Fibroblast of lung (primary cell): ENCODE measurements at places on chromosomes 5 and 9. TPM values are rescaled to one million over a fixed set of nuclear protein-coding genes. Genes with fewer than 3 reads are reported as not detected.

DNA sequence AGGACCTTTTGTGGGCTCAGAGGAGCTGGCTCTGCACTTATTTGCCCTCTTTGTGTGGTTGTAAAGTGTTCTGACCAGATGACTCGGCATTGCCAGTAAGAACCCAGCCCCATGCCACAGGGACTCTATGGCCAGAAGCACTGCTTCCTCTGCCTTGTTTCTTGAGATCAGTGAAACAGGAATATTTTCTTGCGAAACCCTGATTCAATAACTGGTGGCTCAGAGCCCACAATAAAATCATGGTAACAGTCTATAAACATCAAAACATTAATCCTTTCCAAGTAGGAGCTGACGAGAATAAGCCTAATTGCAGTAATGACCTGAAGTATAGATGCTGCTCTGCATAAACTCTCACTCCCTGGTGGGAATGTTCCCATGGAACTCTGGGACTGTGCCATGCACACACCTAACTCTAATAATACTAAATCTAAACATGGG is 344.3 kb downstream of the ZNF608 start:
- no peaks in the 10 kb centered on the region for H3K27me3 ChIP-seq
- H3K4me3 ChIP-seq = no peak overlapping the region
- no peaks in the 10 kb centered on the region for H3K36me3 ChIP-seq
- peaks cover 3% of the 10 kb centered on the region for H3K4me1 ChIP-seq

- peak; percentile 20 for DNase-seq
- H3K27me3 ChIP-seq = no peaks in the 10 kb centered on the region
- H3K4me3 ChIP-seq = no peak overlapping the region
- no peaks in the 10 kb centered on the region for H3K4me1 ChIP-seq
- H3K27ac ChIP-seq = no peak overlapping the region
These were observed 132.5 kb upstream of the FER start for GRCh38 chr5:108615216-108615615.

GRCh38 chr5:121819682-121820261 is 31.9 kb upstream of the FTMT start:
- no peak overlapping the region for H3K27ac ChIP-seq
- H3K36me3 ChIP-seq = no peaks in the 10 kb centered on the region
- DNase-seq = no peak
- H3K4me3 ChIP-seq = no peak overlapping the region
- H3K4me1 ChIP-seq = no peaks in the 10 kb centered on the region

DNA sequence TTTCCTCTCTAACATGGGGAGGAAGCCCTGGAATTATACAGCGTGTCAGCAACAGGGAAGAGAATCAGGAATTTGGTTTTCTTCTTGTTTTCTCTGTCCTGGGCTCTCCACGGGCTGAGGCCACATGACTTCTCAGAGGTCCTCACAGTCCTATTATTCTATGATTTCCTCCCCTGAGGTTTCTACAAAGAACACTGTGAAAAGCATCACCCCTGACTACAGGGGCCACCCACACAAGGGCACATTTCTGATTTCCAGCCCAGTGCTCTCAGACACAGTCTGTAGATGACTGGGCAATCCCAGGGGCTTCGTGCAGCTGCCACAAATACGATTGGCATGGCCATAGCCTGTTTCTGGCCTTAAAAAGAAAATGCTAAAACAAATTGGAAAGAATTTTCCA is 284.9 kb downstream of the CEMIP2 start:
- H3K4me1 ChIP-seq = no peaks in the 10 kb centered on the region
- no peak overlapping the region for H3K4me3 ChIP-seq
- no peak overlapping the region for H3K27ac ChIP-seq
- H3K36me3 ChIP-seq = no peaks in the 10 kb centered on the region

DNA sequence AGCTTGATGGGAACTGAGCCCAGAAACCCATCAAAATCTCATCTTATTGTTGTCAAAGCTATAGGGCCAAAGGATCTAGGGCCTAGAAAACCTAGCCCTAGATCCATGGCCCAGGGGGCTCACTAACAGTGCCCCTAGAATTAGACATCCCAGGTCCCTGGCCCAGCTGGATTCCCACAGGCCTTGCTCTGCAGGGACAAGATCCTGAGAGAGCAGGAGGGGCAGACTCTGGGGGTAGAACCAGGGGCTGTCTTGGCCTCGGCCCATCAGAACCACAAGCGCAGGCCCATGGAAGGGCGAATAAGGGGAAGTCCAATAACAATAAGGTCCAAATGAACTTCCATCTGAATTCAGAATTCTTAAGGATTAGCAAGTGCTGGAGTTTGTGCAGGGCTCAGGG is 69.6 kb downstream of the IL6ST start:
- no peaks in the 10 kb centered on the region for H3K4me1 ChIP-seq
- no peaks in the 10 kb centered on the region for H3K36me3 ChIP-seq
- no peak overlapping the region for H3K4me3 ChIP-seq
- H3K27ac ChIP-seq = no peak overlapping the region
- H3K27me3 ChIP-seq = no peaks in the 10 kb centered on the region

DNA sequence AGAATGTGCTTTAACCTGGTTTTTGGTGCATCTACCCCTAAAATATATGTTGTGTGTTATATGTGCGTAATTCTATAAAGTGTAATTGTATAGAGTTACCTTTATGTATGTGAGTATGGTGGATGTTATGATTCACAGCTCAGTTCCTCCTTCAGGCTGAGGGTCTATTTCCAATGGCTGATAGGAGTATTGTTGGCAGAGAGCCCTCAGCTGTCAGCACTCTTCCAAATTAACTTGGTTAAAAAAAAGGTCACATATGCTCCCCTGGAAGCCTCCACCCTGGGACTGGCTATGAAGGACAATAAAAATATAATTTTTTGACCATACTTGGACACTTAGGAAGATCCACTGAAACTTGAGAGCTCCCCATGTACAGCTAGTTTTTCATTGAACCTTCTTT is 250.4 kb upstream of the CDH12 start:
- no peak for DNase-seq
- H3K27me3 ChIP-seq = no peaks in the 10 kb centered on the region
- no peak overlapping the region for H3K27ac ChIP-seq
- H3K4me1 ChIP-seq = no peaks in the 10 kb centered on the region

DNA sequence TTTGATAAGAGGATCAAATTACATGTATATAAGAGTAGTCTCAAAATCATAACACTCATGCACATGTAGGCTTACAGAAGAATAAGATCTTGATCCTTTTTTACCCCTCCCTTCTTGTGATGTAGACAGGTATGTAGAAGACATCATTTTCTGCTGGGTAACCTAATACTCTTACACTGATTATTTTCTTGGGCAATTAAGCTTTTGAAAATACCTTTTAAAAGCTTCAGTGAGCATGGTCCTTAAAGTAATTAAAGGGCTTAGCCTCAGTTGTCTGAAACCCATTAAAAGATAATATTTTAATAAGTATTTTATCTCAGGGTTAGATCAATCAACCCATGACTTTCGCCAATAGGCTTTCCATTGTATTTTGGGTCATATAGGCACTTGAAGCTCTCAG is 50.6 kb downstream of the ALDH1A1 start:
- no peak for DNase-seq
- H3K27ac ChIP-seq = no peak overlapping the region
- no peaks in the 10 kb centered on the region for H3K4me1 ChIP-seq
- H3K27me3 ChIP-seq = no peaks in the 10 kb centered on the region
- H3K36me3 ChIP-seq = no peaks in the 10 kb centered on the region

DNA sequence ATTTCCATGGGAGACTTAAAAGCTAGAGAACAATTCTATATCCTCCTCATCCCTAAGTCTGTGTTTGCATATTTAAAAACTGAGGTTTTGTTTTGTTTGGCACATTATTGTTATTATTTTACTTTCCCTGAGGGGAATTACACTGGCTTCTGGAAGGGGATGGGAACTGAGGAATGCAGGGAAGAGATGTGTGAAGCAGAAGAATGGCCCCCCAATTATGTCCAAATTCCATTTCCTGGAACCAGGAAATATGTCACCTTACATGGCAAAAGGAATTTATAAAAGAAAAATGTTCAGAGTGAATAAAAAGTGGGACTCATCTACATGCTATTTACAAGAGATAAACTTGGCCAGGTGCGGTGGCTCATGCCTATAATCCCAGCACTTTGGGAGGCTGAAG is 129.8 kb downstream of the MARCHF11 start:
- H3K4me3 ChIP-seq = no peak overlapping the region
- no peak overlapping the region for H3K27ac ChIP-seq
- H3K27me3 ChIP-seq = no peaks in the 10 kb centered on the region

GRCh38 chr9:19650312-19650711 is 138.5 kb downstream of the SLC24A2 start:
- no peaks in the 10 kb centered on the region for H3K4me1 ChIP-seq
- no peak overlapping the region for H3K27ac ChIP-seq
- no peak for DNase-seq
- no peaks in the 10 kb centered on the region for H3K36me3 ChIP-seq
- H3K4me3 ChIP-seq = no peak overlapping the region

DNA sequence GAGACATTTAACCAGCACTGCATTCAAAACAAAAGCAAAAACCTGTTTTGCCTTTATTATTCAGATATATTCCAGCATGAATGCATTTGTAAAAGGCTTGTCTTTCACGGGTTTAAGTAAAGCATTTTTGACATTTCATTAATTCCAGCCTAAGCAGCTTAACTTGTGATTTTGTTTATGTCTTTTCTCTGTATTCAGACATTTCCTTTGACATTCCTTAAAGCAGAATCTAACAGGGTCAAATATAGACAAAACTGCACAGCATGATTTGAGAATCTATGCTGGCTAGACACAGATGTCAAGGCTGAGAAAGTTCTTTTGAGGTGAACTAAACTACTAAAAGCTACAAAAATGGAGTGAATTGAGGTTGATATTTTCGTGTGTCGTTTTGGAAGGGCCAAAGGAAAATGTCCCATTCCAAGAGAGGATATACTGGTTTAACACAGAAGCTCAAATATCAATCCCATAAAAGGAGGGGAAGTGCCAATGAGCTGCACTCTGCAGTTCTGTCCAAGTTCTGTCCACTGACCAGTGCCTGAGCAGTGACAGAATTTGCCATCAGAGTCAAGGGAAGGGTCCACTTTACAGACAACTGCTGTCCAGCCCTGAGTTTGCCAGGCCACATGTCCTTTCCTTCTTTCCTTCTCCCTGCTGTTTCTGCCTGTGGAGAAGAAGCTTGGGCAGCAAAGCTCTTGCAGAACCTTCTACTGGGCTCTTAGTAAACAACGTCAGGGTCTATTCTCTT is 198.7 kb upstream of the KLF9 start:
- H3K4me3 ChIP-seq = no peak overlapping the region
- H3K27ac ChIP-seq = no peak overlapping the region
- no peaks in the 10 kb centered on the region for H3K27me3 ChIP-seq
- H3K36me3 ChIP-seq = no peaks in the 10 kb centered on the region

- H3K4me3 ChIP-seq = no peak overlapping the region
- H3K27ac ChIP-seq = no peak overlapping the region
- no peaks in the 10 kb centered on the region for H3K36me3 ChIP-seq
- peak; percentile 30 for DNase-seq
These were observed 3.7 kb downstream of the MCTP1 start for GRCh38 chr5:95281226-95281625.

- no peak overlapping the region for H3K4me3 ChIP-seq
- no peaks in the 10 kb centered on the region for H3K36me3 ChIP-seq
- no peak for DNase-seq
These were observed 5.0 kb upstream of the NIPSNAP3B start for GRCh38 chr9:104758974-104759373.

- peaks cover 93% of the 10 kb centered on the region for H3K27me3 ChIP-seq
- H3K36me3 ChIP-seq = no peaks in the 10 kb centered on the region
- no peaks in the 10 kb centered on the region for H3K4me1 ChIP-seq
- DNase-seq = no peak
- H3K4me3 ChIP-seq = no peak overlapping the region
These were observed 2.6 kb upstream of the FOXB2 start for GRCh38 chr9:77016526-77017504.

GRCh38 chr5:147712598-147712997 is 69.9 kb downstream of the JAKMIP2 start:
- H3K27ac ChIP-seq = no peak overlapping the region
- DNase-seq = no peak
- H3K36me3 ChIP-seq = no peaks in the 10 kb centered on the region

GRCh38 chr9:131762356-131762932 is 22.6 kb upstream of the RAPGEF1 start:
- H3K27me3 ChIP-seq = peaks cover 18% of the 10 kb centered on the region
- H3K4me3 ChIP-seq = no peak overlapping the region
- no peak overlapping the region for H3K27ac ChIP-seq
- H3K36me3 ChIP-seq = no peaks in the 10 kb centered on the region
- H3K4me1 ChIP-seq = peaks cover 2% of the 10 kb centered on the region

- H3K27me3 ChIP-seq = no peaks in the 10 kb centered on the region
- no peaks in the 10 kb centered on the region for H3K4me1 ChIP-seq
- no peak overlapping the region for H3K4me3 ChIP-seq
- peak; percentile 69 for DNase-seq
- no peaks in the 10 kb centered on the region for H3K36me3 ChIP-seq
- no peak overlapping the region for H3K27ac ChIP-seq
These were observed 626.7 kb downstream of the PRR16 start for GRCh38 chr5:121090822-121091221.

GRCh38 chr5:95241-95980 is 3.4 kb downstream of the PLEKHG4B start:
- H3K4me1 ChIP-seq = no peaks in the 10 kb centered on the region
- no peak overlapping the region for H3K27ac ChIP-seq
- H3K4me3 ChIP-seq = no peak overlapping the region
- DNase-seq = no peak
- peaks cover 21% of the 10 kb centered on the region for H3K27me3 ChIP-seq

DNA sequence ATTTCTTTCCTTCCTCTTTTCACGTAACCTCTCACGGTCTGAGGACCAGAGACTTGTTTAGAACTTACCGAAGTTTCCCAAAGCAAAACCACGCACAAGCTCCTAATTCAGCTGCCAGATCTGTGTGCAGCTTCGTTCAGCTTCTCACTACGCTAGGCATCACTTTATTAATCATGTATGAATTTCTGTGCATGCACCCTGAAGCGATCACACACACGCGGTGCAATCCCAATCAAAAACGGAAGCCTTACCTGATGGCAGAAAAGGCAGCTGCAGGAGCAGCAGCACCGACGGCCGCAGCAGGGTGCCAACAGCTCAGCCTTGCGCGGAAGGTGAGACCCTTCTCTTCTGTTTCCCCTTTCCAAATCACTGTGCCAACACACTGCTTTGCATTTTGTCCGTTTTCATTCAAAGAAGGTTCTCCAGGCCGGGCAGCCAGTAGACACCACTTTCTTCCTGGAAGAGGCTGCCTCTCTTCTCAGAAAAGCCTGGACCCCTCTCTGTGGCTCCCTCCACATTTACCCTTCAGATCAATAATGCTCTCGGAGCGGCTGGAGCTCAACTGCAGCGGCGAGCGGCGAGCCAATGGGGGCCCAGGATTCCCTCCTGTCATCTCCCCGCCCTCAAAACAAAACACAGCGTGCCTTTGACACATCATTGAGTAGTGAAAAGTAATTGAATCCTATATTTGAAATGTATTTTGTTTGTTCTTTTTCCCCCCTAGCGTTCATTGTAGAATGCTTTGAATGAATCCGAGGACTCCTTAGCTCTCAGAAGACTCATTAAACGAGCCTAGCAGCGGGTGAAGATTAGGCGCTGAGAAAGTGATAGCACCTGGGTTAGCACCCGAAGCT is at the start of gene CDH12:
Gene CDH12 (minus strand): TSS at position 538 of the 854 bp plus-strand sequence.
- H3K36me3 ChIP-seq = no peaks in the 10 kb centered on the region
- no peak within 1 kb of the TSS for H3K4me3 ChIP-seq
- H3K4me1 ChIP-seq = no peaks in the 10 kb centered on the region
- no peaks in the 10 kb centered on the region for H3K27me3 ChIP-seq
- DNase-seq = no peak

Gene PRUNE2
- total RNA-seq = 44.9 and 95.6 TPM in 2 replicates

Gene CER1
- total RNA-seq = not detected in 2 replicates

Gene WNK2
- under 0.01 TPM in 1 of 2 replicates, not detected in the other for total RNA-seq

Gene SPAAR
- total RNA-seq = under 0.01 and 0.17 TPM in 2 replicates

Gene CDC25C
- total RNA-seq = 0.26 and 3.0 TPM in 2 replicates

Gene SPEF2
- 5.9 and 6.9 TPM in 2 replicates for total RNA-seq

Gene PCDHB15
- total RNA-seq = 0.77 and 1.8 TPM in 2 replicates
